ENCODE measurements at places on chromosomes 16 and 17. TPM values are rescaled to one million over a fixed set of nuclear protein-coding genes. Genes with fewer than 3 reads are reported as not detected.

DNA sequence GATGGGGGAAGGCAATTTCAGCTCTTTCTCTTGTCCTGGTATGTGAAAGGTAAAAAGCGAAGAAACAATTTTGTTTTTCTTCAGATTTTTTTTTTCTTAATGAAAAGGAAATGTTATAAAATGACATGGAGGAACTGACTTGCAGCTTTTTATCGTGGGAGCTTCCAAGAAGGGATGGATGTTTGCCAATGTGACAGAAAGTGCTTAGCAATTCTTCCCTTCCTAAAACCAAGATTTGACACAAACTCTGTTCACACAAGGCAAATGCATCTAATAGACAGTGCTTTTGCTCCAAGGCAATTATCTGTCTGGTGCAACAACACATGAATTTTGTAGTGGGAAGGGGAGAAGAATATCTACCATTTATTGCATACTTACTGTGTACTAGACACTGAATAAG is 988.5 kb downstream of the CDH11 start:
- no peak for DNase-seq

Gene NPIPB9
- 5.8 TPM for total RNA-seq

DNA sequence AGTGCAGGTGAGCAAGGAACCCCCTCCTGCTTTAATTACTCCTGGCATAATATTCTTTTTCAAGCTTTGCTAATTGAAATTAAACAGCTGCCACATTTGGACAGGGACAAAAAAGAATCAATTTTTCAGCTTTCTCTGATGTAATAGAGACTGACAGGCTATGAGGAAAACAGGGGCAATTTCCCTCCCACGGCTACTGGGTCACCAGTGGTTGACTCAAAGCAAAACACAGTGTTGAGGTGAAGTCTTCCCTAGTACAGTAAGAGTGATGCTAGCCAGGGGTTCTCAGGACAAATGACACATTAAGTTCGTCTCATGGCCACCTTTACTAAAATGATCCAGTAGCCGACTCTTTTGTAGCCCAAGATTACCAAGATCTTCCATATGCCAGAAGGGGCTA is 38.6 kb upstream of the PMFBP1 start:
- DNase-seq = no peak

- peak; percentile 88 for DNase-seq
Measured at GRCh38 chr17:39623356-39623950, 3.3 kb upstream of the PPP1R1B start.

- DNase-seq = no peak
Measured at GRCh38 chr16:1535391-1536291, 2.2 kb downstream of the TMEM204 start.

- no peak for DNase-seq
Measured at GRCh38 chr16:87678618-87679017, 76.3 kb downstream of the JPH3 start.

GRCh38 chr16:26491101-26491670 is 575.5 kb upstream of the C16orf82 start:
- DNase-seq = no peak

Gene SLC35B1
- 55.5 TPM for total RNA-seq

DNA sequence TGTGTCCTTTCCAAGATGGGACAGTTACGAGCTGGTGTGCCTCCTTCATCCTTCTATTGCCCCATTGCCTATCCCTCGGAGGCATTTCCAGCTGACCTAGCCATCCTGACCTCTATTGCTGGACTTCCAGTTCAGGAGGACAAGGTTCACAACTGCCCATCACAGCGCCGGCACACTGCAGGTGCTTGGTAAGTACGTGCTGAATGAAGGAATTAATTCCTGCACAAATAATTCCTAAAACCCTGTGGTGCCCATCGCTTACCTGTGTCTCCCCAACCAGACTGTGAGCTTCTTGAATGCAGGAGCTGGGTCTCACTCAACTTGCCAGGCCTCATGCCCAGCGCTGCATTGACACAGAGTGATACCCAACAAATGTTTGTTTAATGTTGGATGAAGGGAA is 13.0 kb downstream of the ALOX15B start:
- no peak for DNase-seq

Gene SP6
- total RNA-seq = 9.2 TPM

Gene ITGA2B
- 1.1 TPM for total RNA-seq

GRCh38 chr17:78341559-78342448 is 18.1 kb downstream of the SOCS3 start:
- DNase-seq = peak; percentile 77

Gene TNFRSF13B
- total RNA-seq = 0.83 TPM

DNA sequence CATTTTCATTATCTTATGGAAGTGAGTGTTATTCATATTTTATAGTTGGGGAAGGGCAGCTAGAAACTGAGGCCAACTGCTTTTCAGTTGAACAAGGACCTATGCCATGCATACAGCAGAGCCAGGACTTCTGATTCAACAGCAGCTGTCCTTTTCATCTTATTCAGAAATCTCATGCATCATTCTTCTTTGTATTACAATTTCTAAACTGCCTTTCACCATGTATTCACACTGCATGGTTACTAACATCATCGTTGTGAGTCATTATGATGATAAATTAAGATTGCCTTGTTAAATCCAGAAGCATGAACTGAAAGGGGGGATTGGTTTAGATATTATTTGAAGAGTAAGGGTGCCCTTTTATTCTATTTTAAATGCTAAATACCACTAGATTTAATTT is 1470.1 kb upstream of the GOT2 start:
- no peak for DNase-seq

DNA sequence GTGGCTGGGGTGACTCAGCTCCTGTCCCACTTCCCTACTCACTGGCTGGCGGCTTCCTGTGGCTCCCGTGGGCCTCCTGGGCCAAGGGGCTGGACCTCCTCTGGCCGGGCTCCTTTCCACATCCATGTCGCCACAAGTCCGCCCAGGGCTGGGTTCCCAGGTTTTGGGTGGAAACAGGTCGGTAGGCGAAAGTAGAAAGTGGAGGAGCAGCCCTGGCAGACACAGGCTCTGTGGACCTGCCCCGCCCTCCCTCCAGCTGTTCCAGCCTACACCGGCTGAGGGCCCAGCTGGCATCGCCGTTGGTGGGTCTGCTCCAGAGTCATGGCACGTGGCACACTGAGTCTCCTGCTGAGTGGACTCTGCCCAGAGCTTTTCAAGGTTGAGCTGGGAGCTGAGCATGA is 28.7 kb downstream of the GSE1 start:
- DNase-seq = no peak

DNA sequence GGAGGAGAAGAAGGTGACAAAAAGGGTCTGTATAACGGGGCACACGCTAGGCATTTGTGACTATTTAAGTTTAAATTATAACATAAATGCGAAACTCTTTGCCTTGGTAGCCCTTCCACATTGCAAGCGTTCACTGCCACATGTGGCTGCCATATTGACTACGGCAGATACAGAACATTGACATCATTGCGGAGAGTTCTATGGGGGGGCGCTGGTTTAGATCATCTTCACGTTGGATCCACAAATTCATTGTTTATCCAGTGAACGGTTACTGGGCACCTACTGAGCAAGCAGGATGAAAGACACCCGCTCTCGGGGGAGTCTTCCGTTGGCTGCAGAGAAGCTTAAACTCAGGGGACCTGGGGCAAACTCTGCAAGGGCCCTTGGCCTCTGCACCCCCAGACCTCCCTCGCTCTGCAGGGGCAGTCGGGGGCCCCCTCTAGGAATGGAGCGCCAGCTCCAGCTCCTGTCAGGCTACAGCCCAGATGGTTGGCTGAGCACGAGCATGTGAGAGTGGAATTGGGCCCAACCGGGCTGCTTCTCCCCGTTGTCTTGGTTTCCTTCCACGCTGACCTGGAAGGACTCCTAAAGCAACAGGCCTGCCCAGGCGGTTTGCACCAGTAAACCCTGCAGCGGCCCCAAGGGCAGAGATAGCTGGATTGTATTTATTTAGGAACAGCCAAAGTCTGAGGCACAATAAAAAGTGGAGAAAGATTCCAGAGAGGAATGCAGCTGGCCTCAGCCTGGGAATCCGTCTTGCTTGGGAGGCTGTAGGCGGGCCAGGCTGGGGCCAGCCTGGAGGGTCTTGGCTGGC is 172.2 kb downstream of the SEC14L1 start:
- peak; percentile 85 for DNase-seq

DNA sequence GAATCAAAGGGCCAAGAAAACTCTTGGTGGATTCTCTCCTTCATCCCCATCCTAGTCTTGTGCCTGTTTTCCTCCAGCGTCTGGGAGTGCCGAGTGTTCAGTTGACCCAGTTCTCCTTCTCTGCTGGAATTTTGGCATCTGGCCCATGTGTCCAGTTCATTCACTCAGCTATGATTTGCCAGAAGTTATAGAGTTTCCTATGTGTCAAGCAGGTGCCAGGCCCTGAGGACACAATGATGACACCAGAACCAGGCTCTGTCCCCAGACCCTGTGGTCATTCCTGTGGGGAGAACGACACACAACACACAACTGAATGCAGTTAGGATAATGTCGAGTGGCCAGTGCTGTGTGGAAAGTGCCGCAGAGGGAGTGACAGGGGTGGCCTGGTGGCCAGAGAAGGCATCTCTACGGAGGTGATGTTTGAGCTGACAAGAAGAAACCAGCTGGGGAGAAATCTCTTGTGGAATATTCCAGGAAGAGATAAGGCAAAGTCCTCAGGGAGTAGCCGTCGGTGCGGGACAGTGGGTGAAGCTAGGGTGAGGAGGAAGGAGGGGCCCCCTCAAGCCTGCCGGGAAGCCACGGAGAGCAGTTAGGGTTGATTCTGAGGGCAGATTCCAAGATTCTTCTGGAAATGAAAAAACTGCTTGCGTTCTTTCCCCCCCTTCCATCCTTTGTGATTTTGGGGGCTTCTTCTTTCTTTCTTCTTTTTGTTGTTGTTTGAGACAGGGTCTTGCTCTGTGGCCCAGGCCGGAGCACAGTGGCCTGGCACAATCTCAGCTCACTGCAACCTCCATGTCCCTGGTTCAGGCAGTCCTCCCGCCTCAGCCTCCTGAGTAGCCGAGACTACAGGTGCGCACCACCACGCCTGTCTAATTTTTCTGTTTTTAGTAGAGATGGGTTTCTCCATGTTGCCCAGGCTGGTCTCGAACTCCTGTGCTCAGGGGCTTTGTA is 35.8 kb upstream of the IL34 start:
- no peak for DNase-seq

DNA sequence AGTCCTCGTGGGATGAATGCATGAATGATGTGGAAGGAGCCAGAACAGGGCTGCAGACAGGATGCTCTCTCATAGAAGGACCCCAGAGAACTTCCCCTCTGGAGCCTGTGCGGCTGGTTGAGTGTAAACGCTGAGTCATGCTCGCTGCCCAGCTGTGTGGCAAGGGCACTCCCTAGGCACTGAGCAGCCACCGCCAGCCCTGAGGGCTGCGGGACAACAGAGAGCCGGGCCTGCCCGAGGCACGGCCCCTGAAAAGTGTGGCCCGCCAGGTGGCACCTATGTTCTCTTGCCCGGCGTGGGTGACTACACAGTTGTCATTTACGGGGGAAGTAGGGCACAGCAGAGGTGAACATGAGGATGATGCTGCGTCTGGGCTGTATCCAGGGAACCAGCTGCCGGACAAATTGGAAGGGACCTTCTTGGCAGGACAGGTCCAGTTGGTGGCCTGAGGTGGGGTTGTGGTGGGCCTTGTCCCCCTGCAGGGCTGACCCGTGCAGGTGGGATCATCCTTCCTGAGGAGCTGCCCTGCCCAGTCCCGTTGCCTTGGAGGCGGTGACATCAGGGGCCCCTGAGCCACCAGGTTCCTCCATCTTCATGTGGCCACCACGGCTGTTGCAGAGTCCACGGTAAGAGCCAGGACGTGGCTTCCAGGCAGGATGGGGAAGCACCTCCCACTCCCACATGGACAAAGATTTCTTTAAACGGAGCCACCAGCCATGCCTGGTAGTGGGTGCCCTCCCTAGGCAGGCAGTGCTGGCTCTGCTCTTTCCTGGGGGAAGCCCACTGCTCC is 94.8 kb upstream of the CBX4 start:
- DNase-seq = no peak

DNA sequence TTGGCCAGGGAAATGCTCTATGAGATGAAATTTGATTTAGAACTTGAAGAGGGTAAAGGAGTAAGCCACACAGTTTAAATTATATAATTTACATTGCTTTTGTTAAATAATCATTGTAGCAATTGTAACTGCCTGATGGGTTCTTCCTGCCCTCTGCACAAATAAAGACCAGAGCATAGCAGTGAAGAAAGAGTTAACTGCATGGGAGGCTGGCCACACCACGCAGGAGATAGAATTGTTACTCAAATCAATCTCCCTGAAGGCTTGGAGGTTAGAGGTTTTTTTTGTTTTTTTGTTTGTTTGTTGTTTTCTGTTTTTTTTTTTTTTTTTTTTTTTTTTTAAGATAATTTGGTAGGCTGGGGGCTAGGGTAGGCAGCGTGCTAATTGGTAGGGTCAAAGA is 467.0 kb upstream of the GOT2 start:
- DNase-seq = no peak

Gene CLDN7
- 157 TPM for total RNA-seq

GRCh38 chr16:19227643-19228042 is 57.9 kb upstream of the CLEC19A start:
- DNase-seq = no peak

DNA sequence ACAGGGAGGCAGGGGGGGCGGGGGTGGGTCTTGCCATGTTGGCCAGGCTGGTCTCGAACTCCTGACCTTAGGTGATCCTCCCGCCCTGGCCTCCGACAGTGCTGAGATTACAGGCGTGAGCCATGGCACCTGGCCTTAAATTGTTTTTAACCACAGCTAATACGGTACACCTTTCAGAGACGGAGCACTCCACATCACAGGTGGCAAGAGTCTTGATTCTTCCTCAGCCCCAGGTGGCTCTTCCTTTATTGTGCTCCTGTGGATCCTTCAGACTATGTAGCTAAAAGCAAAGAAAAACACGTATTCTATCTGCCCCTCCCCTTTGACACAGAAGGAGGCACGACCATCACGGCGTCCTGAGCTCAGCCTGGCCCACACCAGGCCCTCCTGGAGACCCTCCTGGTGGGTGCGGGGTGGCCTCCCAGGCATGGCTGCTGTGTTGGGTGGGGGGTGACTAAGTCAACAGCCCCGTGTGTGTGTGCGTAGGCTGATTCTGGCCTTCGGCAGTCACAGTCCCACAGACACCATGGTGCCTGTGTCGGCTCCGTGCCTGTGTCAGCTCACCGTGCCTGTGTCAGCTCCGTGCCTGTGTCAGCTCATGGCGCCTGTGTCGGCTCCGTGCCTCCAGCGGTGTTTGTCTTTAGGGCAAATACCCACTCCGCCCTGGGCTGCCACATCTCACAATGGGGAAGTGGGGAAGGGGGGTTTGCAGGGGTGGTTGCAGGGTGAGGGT is 10.8 kb upstream of the SECTM1 start:
- DNase-seq = no peak

DNA sequence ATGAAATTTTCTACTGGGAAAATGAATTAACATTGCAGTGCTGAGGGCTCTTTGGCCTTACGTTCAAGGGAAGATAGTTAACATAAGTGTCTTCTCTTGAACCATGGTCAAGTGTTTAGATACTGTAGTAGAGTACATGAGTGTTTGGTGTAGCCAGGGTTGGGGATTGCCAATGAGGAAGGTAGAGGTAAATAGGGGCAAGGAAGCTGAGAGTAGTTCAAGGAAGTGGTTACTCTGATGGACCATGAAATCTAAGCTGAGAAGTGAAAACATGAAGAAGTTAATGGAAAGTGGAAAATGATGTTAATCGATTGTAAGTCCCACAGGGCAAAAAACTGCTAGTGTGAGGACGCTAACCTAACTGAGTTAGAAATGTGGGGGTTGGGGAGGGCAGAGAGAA is 249.6 kb upstream of the AXIN2 start:
- DNase-seq = no peak

- no peak for DNase-seq
Measured at GRCh38 chr16:11575223-11575589, 11.5 kb downstream of the LITAF start.
